Germinal center (tissue), 1 donor: ENCODE measurements at places on chromosomes 16 and 17.
A peak's percentile ranks its signal among the peaks of the same experiment; 100 is the strongest.

GRCh38 chr17:81020767-81021497 is 14.0 kb upstream of the BAIAP2 start:
- no peak for DNase-seq

GRCh38 chr16:84119368-84119767 is 2.6 kb upstream of the MBTPS1 start:
- no peak for DNase-seq

GRCh38 chr16:67872631-67873434 is at the start of gene EDC4:
TSS of gene EDC4 (plus strand) at chr16:67873052. CDS start at chr16:67873262, 210 bp downstream.
- DNase-seq = peak; percentile 90

DNA sequence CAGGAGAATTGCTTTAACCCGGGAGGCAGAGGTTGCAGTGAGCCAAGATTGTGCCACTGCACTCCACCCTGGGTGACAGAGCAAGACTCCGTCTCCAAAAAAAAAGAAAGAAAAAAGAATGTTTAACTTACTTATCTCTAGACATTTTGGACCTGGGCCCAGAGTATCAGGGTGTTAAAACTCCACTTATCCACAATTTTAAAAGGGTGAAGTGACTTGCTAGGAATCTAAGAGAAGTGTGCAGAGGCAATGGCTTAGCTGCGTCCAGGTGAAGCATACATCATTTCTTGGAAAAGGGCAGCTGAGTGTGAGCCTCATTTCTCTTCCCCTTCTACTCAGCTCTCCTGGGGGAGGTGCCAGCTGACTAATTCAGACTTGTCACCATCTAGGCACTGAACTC is 25.1 kb downstream of the ALDH3A2 start:
- DNase-seq = no peak

GRCh38 chr17:63595132-63595531 is 5.6 kb upstream of the TACO1 start:
- no peak for DNase-seq

DNA sequence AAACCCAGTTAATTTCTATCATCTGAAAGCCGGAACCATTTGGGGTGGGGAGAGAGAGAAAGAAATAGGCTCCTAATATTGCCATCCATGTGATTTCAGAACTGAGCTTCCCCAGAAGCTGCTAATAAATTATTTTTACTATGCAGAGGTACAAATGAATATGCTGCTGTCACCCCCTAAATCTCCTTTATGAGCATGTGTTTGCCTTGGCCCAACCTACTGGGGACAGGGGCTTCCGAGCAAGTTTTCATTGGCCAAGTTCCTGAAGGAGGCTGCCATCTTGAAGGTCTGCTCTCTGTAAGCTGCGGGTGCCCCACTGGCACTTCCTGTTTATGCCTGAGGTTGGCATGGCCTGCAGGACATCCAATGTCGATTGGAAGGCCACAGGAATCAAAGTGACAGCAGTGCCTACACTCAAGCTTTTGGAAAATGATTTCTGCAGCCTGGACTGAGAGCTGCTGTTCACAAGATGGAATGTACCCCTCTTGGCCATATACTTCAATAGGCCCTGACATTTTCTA is 194.7 kb downstream of the XYLT1 start:
- no peak for DNase-seq

DNA sequence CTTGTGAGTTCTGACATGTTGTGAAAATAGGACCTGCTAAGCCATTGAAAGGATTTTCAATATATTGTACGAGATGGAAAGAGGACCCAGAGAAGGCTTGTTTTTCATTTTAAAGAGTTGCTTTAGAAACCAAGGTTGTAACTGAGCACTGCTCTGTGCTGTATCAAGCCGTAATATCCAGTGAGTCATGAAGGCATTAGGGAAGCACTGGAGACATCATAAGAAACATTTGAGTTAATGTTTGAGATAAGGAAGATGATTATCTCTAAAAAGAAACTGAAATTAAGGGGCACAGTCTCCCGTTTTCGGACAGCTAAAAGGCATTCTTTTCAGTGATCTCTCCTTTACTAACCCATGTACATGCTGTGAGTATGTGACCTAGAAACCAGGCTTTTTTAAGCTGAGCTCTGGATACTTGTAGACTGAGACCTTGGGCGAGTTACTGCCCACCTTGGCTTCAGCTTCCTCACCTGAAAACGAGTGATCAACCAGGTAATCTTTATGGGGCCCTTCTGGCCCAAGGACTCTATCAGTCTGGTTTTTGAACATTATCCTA is 149.2 kb upstream of the TBX2 start:
- DNase-seq = no peak
